ENCODE measurements at places on chromosomes 2 and 18.

DNA sequence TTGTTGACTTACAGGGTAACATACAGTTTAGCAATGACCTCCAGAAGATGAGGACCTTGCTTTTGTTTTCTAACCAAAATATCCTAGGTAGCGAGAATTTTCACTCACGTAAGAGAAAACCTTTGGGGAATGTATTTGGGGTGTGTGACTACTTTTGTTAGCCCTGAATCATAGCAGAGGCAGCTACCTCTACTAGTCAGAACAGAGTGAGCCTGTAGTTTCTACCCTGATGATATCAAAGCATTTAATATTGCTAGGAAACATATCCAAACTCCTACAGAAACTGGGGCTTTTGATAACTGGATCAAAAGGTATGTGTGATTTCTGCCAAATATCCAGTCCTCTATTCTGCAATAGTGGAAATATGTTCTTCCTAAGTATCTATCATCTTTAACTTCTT is 462.6 kb upstream of the ZEB2 start:
- no peak for DNase-seq

DNA sequence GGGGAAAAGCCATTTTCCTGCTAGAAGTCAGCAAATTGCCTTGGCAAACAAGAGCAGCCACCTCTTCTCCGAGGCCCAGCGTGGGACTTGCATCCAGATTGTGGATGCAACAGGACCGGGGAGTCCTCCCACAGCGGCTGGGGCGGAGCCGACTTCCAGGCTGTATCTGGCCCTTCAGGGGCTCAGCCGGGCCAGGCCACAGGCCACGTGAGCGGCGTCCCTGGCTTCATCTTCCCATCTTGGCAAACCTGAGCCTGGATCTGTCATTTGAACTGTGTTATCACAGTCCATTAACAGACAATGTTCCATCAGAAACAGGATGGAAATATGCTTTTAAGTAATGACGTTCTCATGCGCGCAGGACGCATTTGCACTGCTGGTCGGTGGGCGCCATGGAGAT is 483.5 kb upstream of the SALL3 start:
- DNase-seq = no peak

DNA sequence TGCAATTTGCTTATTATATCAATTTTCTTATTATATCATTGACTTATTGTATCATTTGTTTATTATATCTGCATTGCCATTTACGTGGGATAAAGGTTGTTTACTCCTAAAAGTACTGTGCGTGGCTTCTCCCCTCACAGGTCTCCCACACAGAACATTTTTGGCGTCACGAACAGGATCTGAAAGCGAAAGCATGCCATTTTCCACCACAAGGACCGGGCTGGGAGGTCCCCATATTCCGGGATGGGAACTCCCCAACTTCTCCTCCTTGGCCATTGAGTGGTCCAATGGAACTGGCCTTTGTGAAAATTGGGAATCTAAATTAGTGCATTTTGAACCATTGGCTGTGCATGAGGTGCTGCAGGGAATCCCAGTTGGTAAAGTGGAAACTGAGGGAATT is 4.8 kb upstream of the DSG2 start:
- DNase-seq = no peak

- DNase-seq = no peak
These were observed 5.8 kb upstream of the SEMA4C start for GRCh38 chr2:96875498-96876268.

DNA sequence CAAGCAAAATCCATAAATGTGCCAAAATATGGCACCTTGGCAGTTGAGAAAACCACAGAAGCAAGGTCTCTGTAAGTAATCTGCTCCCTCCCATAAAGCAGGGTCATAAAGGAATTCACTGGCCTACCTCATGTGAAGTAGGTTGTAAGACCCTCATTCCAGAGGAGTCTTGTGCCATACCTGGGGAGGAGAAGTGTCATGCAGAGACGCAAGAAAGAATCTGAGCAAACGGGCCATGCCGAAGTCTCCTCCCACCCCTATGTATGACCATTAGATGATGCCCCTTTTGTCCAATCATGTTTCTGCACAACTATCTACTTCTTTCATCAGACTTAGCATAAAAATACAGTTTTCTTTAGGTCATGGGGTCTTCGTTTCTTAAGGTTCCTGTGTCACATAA is 14.6 kb downstream of the NMUR1 start:
- no peak for DNase-seq

GRCh38 chr2:222878877-222879603 is 18.2 kb downstream of the ACSL3 start:
- no peak for DNase-seq
